ENCODE measurements at places on chromosomes 1 and 21.

DNA sequence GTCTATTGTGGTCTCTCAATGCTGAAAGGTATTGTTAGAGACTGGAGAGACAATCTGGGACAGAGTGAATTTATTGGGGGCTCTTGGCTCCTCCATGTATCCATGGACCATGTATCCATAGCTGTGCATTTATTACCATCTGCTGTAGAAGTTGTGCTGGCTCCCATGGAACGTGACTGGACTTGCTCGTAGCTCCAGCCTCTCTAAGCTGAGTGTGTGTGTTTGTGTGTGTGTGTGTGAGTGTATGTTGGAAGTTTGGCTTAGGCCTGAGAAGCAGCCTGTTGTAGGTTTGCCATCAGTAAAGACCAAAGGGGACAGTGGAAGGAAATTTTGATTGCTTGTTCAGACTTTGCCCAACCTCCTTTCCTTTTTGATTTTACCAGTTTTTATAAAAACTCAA is 105.7 kb upstream of the USP24 start:
- DNase-seq = no peak

GRCh38 chr1:164748253-164748899 is 189.4 kb downstream of the PBX1 start:
- no peak for DNase-seq

DNA sequence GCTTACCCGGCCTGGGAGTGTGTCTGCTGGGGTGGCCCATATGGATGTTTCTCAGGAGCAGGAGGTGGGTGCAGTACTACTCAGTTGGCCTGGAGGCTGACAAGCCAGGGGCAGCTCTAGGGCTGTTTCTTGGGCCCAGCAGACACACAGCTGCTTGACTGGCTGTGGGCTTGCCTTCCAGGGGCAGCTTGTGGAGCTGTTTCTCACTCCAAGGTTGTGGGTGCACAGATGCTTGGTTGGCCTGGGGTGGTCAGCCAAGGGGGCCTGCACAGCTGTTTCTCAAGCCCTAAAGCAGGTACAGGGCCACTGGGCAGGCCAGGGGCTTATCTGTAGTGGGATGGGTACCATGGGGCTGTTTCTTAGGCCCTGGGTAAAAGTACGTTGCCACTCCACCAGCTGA is 1078.1 kb upstream of the ADGRL2 start:
- no peak for DNase-seq

GRCh38 chr1:234230414-234230862 is 142.8 kb upstream of the COA6 start:
- no peak for DNase-seq

GRCh38 chr1:15189692-15190370 is 36.3 kb downstream of the TMEM51 start:
- no peak for DNase-seq

- peak; percentile 65 for DNase-seq
These were observed 44.2 kb upstream of the LAPTM5 start for GRCh38 chr1:30801771-30802198.
